ENCODE measurements at places on chromosomes 5 and 9. TPM values are rescaled to one million over a fixed set of nuclear protein-coding genes. Genes with fewer than 3 reads are reported as not detected.

RIC1 gene
- polyA plus RNA-seq, result 3.2 TPM

GRCh38 chr9:36276781-36277181 lies 18.5 kb upstream of the GNE start:
- no peak for DNase-seq

DNA sequence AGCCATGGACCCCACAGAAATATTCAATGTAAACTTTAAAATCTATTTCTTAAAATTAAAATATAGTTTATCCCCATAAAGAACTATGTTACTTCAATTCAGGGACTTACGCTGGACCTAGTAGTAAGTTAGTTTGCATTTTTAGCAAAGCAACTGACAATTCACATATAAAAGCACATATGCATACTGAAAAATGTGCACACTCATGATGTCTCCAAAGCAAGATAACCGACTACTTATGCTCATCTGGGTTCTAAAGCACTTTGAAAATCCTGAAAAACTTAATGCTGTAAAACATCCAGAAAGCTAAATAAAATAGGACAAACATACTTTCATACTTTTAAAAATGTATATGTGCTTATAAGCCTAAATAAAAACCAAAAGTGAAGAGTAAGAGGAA lies 264.4 kb upstream of the GAS1 start:
- no peak for DNase-seq

DNA sequence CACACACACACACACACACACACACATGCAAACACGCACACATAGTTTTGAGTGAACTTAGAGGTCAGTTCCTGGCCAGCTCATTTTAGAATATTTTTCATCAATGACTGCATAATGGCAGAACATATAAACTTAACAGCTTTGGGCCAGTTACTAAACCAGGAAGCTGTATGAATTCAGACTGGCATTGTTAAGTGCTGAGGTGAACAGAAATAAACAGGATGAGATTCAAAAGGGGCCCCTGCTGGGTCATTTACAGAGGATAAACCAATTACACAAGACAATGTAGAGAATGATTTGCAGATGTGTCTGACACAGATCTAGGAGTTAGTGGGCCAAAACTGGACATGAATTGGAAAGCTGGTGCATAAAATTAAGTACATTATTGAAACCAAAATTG lies 44.6 kb downstream of the MARCHF11 start:
- no peak for DNase-seq

- DNase-seq, result peak; percentile 73
Measured at GRCh38 chr9:17017931-17018491, 116.8 kb upstream of the CNTLN start.

DNA sequence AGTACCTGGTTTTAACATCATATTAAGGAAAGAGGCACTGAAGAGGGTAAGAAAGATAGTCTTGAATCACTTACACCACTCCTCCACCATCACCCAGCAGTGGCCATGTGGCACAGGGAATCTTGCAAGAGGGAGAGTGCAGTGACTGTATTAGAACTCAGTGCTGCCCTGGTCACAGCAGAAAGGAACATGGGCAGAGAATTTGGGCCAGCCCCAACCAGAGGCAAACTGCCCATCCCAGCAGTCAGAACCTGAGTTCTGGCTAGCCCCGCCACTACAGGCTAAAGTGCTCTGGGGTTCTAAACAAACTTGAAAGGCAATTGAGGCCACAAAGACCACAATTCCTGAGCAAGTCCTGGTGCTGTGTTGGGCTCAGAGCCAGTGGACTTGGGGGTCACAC lies 16.7 kb upstream of the EFNA5 start:
- DNase-seq, result no peak

GRCh38 chr9:120186276-120186675 lies 393.7 kb downstream of the CDK5RAP2 start:
- DNase-seq, result no peak

GRCh38 chr5:40436535-40437237 lies 243.0 kb upstream of the PTGER4 start:
- DNase-seq, result no peak

PCDHGA8 gene
- 1.3 TPM for polyA plus RNA-seq

IFNA2 gene
- not detected for polyA plus RNA-seq

- DNase-seq, result no peak
Measured at GRCh38 chr5:137078171-137078665, 420.9 kb downstream of the SPOCK1 start.

FOXD4L4 gene
- polyA plus RNA-seq, result 0.05 TPM

DNA sequence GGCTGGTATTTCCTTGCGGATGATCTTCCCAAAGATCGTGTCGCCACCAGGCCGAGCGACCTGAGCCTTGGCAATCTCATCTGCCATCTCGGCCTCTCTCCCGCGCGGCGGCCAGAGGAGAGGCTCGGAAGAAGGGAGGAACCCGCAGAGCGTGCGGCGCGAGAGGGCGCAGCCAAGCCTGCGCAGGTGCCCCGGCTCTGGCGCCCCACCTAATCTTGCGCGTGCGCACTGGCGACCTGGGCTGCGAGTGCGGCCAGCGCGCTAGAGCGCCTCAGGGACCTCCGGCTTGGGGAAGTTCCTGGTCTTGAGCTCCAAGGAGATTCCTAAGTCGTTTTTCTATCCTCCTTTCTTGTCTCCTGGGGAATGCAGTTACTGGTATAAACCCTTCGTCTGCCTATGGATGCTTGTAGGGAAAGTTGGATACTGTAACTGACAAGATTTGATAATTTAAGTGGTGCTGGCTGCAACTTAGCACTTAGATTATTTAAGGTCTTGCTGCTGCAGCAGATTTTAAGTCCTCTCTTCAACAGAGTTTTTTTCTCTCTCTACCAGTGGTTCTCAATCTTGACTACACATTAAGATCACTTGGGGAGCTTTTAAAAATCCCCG lies at the start of gene HINT1:
TSS of gene HINT1 (minus strand) at position 138 of the 609 bp plus-strand sequence. CDS start at position 87, 51 bp downstream.
- peak; percentile 97 for DNase-seq

DNA sequence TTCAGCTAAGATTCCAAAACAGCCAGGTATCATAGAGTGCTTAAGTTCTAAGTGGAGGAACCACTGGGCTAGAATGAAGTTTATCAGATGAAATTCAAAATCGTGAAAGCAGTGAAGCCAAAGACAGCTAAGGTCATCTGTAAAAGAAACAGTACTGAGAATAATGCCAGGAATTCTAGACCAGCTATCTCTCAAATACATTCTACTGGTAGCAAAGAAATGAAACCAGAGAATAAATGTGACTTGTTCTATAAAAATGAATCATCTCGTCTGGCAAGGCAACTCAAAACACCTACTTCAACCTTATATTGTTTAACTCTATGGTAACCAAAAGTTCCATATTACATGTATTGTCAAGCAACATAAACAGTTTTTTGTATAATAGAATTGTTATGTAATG lies 51.3 kb upstream of the RGMB start:
- DNase-seq, result no peak

DNA sequence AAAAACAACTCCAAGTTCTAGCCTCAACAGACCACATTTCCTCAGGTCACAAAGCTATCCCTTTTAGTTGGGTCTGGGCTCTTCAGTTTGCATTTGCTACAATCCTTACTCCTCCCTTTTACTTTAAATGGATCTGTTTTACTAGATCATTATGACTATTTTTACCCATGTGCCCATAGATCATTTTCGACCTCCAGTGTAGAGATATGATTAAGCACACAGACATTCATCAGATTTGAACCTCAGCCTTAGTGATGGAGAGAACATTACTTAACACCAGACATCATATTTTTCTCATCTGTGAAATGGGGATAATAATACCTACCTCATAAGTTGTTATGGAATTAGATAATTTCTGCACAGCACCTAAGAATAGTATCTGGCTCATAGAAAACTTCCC lies 141.9 kb downstream of the NPR3 start:
- DNase-seq, result no peak

- no peak for DNase-seq
Measured at GRCh38 chr5:10671041-10672008, 89.7 kb downstream of the DAP start.

SPINK6 gene
- not detected for polyA plus RNA-seq

- DNase-seq, result no peak
Measured at GRCh38 chr9:89066835-89067234, 75.6 kb downstream of the S1PR3 start.

PDLIM4 gene
- polyA plus RNA-seq, result 35.0 TPM

GRCh38 chr5:147756566-147756965 lies 26.0 kb downstream of the JAKMIP2 start:
- DNase-seq, result no peak

SELENOP gene
- polyA plus RNA-seq, result 78.8 TPM

DNA sequence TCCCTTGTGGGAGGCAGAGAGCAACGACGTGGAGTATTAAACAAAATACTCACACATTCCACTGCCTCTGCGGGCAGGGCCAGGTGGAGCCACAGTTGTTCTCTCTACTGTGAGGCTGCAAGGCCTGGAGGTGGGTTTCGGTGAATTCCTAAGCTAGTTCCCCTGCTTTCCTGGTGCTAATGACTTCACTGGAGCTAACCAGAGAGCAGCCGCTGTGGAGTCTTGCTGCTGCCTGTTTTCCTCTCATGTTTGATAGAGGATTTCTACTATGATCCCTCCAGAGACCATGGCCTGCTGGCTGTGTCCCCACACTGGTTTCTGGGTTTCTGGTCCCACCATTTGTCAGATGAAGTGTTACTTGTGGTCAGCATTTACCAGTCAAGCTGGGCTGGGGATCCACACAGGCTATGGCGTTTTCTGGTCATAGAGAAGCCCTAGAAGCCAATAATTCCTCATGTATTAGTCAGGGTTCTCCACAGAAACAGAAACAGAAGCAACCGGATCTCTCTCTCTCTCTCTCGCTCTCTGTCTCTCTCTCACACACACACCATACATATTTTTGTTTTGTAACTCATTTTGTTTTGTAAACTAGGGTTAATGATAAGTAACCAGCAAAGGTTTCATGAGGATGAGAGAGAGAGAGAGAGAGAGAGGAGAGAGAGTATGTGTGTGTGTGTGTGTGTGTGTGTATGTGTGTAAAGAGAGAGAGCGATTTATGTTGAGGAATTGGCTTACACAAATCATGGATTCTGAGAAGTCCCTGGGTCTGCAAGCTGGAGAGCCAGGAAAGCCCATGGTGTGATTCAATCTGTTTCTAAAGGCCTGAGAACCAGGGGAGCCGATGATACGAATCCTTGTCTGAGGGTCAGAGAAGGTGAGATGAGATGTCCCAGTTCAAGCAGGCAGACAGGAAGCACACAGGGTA lies 403.0 kb downstream of the GADD45G start:
- DNase-seq, result no peak

DNA sequence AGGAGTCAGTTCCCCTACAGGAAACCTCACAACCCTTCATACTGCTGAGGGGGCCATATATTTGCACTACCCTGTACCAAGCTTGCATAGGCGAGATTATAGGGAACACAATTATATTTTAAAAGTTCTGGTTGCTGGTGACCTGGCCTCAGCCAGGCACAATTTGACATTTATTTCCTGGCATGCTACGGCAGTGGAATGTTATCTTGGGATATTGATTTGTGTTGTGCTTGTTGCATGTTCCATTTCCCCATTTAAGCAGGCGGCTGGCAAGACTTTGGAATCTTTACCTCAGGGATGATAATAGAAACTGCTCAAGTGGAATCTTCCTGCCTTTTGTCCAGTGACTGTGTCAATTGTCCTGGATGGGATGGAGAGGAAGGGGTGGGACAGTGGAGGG lies 67.0 kb upstream of the RPS23 start:
- DNase-seq, result no peak

DNA sequence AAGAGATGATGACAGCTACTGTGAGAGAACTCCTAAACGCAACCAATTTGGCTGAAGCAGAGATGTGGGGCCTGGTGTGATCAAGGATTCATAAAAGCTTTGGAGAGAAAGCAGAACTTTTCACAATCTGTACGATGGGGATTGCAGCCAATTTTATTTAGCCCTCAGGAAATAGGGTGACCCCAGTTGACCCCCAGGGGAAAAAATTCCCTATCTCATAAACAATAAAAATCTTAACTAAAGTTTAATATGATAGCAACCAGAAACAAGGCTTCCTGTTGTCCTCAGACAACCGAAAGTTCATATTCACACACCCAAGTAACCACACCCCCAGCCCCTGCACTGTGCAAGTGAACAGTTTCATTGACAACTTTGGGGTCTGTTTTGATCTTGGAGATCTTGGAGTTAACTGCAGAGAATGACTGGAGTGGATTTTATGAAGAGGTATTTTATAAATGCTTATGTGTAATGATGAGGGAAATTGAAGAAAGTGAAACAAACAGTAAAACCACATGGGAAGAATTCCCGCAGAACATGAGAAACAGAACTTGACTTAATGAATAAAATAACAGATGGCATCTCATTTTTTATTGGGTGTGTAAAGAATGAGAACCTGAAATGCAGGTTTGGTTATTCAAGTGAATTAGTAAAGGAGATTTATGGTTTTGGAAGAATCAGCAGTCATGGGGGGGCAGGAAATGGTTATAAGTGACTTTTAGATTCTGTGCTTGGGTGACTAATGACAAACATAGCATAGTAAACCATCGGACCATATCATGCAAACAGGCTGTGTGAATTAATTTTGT lies 94.5 kb downstream of the PDE4D start:
- DNase-seq, result peak; percentile 12

DNA sequence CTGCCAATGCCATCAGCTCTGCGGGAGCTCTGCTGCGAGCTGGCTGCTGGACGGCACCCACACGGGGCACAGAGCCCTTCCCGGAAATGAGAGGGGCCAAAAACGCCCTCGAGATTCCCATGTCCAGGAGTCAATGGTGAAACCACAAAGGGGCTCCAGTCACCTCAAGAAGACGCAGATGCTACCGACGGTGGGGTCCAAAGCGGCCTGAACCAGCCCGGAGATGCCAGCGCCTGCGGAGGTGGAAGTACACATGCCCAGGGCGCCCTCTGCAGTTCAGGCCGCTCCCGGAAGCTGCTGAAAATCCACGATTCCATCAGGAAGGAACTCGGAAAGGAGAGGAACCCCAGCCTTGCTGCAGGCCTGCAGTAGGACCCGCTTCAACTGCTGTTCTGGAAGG lies 82.4 kb upstream of the SELENOP start:
- peak; percentile 73 for DNase-seq

DNA sequence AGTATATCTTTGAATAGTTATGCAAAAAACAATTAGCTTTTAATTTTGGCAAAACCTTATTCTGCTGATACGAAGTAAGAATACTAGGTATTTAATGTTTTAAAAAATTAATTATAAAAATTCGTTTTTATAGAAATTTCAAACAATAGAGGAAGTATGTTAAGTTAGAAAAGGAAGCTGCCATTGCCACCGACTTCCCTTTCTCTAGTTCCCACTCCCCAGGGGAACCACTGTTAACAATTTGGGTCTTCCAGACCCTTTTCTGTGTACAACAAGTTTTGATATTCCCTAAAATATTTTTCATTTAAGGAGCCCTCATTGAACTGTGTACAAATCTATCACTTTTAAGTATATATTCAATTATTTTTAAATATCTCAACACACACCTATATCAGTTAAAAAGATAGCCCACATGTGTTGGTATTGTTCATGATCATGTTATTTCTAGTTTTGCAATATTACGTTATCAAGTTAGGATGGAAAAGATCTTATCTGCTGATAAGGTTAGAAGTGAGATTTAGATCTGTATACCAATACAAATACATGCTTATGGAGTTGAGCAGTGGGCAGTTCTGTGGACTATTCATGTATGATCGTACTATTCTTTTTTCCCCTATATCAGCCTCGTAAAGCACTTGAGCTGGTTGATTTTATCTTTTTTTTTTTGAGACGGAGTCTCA lies 25.9 kb downstream of the NDFIP1 start:
- DNase-seq, result no peak

- no peak for DNase-seq
Measured at GRCh38 chr9:6785682-6786081, 27.9 kb downstream of the KDM4C start.

ARID3C gene
- not detected for polyA plus RNA-seq

GRCh38 chr9:131396626-131397025 lies 2.7 kb downstream of the PRRC2B start:
- DNase-seq, result no peak

GRCh38 chr9:136050701-136051452 lies 44.2 kb downstream of the NACC2 start:
- DNase-seq, result no peak
